ENCODE measurements at places on chromosomes 2 and 18.

- DNase-seq: no peak
Observed at GRCh38 chr2:96245609-96246390, 20.0 kb downstream of the TMEM127 start.

DNA sequence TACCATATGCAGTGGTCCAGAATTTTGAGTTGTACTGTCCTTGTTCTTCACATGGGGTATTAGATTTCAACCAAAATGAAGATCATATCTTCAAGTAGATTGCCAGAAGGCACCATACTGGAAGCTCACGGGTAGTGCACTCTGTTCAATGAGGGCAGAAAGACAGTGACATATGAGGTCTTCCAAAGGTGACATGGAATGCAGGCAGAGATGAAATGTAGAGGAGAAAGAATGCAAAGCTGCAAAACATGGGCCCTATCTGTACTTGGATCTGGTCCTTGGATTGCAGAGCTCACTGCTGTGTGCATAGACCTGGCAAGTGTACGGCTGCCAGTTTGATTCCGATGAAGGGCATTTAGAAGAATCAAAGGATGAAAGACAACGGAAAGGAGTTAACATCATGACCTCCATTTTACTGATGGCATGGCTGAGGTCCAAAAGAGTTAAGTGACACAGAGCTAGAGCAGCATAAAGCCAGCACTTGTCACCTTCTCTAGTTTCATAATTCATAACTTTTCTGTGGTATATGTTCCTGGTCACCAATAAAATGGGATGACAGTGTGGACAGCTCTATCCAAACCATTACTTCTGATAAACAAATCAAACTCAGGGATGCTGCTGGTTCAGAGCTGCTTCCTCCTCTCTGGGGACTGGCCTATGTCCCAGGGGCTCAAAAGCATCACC is 64.7 kb downstream of the BCL2 start:
- no peak for DNase-seq

DNA sequence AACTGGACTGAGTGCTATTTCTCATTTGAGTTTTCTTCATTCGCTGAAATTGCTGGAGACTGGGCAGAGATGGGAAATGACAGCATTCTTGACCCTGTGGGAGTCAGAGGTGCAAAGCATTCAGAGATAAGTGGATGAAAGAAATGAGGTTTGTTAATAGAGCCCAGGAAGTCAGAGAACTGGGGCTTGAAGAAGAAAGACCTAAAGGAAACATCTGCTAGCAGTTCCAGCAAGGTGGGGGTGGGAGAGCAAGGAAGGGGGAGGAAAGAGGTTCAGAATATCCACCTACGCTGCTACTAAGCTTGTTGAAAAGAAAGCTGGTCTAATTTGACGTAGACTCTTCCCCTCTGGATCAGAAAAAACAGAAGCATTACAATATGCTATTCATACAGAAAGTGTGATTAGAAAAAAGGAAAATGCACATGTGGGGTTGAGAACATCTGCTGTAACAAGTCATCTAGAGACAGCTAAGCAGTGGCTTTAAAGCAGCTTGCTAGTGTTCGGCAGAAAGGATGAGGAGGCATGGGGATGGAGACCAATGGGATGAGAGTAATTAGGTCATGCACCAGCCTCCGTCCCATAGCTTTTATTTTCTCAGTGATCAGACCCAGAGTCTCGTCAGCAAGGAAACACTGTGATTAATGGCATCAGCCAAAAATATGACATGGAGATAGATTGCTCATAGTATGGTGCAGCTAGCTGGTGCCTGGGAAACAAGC is 29.7 kb downstream of the NAB1 start:
- no peak for DNase-seq

GRCh38 chr2:1972422-1972821 is 228.1 kb upstream of the PXDN start:
- no peak for DNase-seq

DNA sequence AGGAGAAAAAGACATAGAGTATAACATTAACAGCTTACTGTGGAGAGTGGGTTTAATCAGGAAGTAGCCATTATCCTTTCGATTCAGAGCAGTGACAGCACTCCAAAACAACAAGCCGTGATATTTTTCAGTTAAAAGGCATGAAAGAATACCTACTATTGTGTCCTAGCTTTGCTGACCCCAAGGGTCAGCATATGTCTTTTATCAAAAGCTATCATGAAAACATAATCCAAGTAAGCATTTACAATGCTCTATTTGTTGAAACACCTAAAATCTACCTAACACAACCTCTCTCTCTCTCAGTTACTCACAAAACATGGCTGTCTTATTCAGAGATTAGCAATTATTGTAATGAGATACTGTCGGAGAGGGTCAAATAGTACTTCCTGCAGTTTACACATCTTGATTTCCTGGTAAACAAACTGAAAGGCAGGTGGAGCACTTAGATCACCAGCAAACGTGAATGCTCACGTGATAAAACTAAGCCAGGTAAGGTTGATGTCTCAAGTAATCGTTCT is 100.0 kb downstream of the BAZ2B start:
- DNase-seq: no peak
